Stimulated activated CD4-positive, alpha-beta T cell treated with anti-CD3 and anti-CD28 coated beads, Interleukin-2, amount 100 ng/mL, for 48 hours (primary cell): ENCODE measurements at places on chromosomes 1 and 21.

- no peak for DNase-seq
Measured at GRCh38 chr1:18893120-18893519, 9.2 kb downstream of the ALDH4A1 start.

- DNase-seq, result no peak
Measured at GRCh38 chr1:21378705-21379494, 61.0 kb upstream of the NBPF3 start.

DNA sequence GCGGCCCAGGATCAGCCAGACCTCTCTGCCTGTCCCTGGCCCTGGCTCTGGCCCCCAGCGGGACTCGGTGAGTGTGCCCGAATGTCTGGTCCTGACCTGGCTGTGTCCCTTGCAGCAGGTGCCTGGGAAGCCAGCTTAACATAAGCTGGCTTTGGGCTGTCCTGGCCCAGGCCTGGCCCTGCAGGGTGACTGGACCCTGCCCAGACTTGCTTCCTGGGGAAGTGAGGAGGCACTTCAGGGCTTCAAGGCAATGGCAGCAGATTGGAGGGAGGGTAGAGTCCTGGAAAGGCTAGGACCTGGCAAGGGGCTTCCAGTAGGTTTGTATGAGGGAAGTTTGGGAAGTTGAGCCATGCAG, 16.4 kb downstream of the RPS6KA1 start:
- DNase-seq, result no peak

- no peak for DNase-seq
Measured at GRCh38 chr1:33692206-33693188, 171.4 kb upstream of the HMGB4 start.

GRCh38 chr1:32764826-32765569, 52.2 kb downstream of the YARS1 start:
- DNase-seq, result no peak

GRCh38 chr1:59128239-59128736, 168.6 kb upstream of the FGGY start:
- DNase-seq, result no peak

- DNase-seq, result no peak
Measured at GRCh38 chr21:35578347-35578782, 482.0 kb downstream of the SETD4 start.
